ENCODE measurements at places on chromosomes 1 and 21. TPM values are rescaled to one million over a fixed set of nuclear protein-coding genes. Genes with fewer than 3 reads are reported as not detected.

DNA sequence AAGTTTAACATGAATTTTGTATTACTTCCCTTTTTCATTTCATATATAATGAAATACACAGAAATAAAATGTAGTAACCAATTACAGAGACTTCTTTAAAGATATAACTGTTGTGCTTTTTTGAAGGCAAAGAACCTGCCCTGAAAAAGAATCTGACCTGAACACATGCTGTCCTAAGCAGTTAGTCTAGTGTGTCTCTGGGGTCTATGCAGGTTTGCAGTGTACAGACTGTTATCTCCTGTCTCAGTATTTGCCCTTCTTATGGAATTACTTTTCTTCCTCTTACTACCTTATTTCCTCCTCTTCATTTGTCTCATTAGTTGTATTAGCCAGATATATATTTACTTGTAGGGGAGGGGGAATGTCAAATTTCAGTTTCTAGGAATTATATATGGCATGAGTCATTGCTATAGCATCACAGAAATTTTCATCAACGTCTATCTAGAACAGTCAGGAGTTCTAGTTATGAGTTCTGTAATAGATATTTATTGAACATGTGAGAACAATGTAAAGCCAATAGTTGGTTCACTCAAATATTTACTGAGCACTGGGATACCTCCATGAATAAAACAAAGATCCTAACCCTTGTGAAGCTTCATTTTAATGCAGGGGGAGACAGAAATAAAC, 28.4 kb upstream of the PLEKHO1 start:
- no peak for DNase-seq

The JUN gene
- total RNA-seq = 54.8 TPM

The CD1B gene
- total RNA-seq = not detected

DNA sequence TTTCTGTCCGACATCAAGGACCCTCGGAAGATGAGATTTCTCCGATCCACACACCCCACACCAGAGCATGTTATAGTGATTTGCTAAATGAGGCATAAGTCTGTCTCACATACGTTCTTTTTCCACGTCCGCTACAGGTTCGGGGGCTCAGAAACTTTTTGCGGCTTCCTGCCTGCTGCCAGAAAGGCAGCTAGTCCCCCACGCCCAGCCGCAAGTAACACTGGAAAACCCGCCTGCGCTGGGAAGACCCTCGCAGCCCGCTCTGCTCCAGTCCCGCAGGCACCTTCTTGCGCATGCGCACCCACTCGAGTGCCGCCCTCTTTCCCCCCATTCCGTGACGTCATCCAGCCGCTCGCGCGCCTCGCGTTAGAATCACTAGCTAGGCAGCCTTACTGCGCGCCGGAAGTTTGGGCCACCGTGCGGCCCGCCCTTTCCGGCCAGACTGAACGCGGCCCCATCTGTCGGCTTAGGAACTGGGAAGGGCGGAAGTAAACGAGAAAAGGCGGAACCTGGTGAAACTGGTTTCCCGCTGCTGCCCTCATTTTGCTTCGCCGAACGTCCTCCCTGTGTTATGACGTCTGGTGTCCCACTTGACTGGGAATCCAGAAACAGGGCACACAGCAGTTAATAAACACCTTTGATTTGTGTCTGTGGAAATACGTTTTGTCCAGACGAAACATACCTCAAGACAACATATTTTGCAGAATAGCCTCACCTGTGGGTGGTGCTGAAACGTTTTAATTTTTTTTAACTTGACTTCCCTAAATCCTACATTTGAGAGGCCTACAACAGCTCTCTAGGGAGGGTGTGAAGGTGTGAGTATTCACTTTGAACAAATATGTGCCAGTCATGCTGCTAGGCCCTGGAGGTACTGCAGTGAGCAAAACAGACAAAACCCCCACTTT, at the start of gene C1orf74:
Gene C1orf74, minus strand, starts transcription at position 295 of the 905 bp plus-strand sequence. CDS start 925 bp downstream, outside the sequence.
- DNase-seq = peak; percentile 99

- DNase-seq = no peak
Measured at GRCh38 chr1:14901371-14901954, 252.1 kb upstream of the TMEM51 start.
